Activated CD4-positive, alpha-beta T cell treated with anti-CD3 and anti-CD28 coated beads for 36 hours (primary cell): ENCODE measurements at places on chromosomes 3 and 15. TPM values are rescaled to one million over a fixed set of nuclear protein-coding genes. Genes with fewer than 3 reads are reported as not detected.

DNA sequence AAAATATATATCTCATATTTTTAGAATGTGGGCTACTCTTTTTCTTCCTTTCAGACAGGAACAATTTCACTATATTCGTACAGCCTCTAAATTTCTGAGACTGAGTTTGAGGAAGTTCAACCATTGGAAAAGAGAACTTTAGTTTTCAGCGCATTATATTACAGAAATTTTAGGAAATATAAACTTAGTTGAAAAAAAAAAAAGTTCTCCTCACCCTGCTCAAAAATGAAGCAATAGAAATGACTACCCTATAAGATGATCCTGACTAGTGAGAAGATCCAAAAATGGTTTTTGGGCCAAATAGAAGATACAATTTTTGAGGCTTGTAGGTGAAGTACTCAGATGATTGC, 139.6 kb downstream of the MCTP2 start:
- no peak for DNase-seq
- H3K4me3 ChIP-seq: no peak overlapping the region
- H3K27me3 ChIP-seq: no peaks in the 10 kb centered on the region
- H3K27ac ChIP-seq: no peak overlapping the region
- no peaks in the 10 kb centered on the region for H3K4me1 ChIP-seq

DNA sequence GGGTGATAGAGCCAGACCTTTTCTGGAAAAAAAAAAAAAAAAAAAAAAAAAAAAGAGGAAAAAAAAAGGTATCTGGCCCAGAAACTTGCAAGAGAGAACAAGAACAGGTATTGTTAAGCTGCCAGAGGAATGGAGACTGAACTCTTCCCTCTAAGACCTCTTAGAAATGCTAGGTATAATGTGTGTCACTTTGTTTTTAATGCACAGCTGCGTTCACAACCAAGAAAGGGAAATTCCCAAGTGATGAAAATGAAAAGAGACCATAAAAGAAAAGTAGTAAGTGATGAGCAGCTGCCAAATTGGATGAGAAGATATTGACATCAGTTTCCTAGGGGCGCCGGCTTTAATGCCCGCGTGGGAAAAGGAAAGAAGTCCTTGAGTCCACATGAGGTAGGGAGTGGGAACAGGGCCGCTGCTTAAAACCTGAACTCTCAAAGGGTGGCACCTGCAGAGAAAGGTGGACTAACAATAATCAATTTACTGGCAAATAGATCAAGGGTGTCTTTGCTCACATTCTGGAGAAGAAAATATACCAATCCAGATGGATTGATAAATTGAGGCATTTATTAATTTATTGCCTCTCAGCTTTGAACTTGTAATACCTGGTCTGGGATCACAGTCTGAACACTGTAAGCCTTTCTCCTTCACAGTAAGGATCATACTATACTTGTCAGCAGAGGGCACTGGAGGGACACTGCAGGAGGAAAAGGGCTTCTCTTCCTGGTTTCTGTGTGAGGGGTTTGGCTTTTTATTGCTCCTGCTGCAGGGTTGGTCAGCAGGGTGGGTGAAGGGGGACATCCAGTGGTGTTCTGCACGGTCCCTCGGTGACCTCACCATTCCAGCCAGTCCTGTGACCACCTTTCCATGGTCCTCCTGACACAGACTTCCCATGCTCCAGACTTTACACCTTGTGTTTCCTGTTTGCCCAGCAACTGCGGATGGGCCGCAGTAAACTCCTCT, 131.6 kb downstream of the AQP9 start:
- H3K27me3 ChIP-seq: no peaks in the 10 kb centered on the region
- H3K4me3 ChIP-seq: no peak overlapping the region
- H3K36me3 ChIP-seq: no peaks in the 10 kb centered on the region
- H3K27ac ChIP-seq: no peak overlapping the region

ZNF80 gene
- 0.27 TPM for total RNA-seq

DNA sequence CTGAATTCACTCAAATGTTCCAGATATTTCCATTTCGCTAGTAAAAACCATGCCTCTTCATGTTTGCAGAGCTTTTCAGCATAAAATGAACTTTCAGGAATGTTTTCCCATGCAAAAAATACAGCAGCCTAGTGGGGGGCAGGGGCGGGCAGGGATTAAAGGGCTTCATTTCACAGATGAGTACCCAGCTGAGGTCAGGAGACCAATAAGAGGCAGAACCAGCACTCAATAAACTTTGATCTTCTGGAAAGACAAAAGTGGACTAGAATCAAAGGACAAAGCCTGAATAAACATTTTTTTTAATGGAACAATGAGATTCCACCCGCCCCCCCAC, 8.0 kb downstream of the KLHL25 start:
- no peaks in the 10 kb centered on the region for H3K27me3 ChIP-seq
- H3K4me1 ChIP-seq: peaks cover 64% of the 10 kb centered on the region
- H3K4me3 ChIP-seq: no peak overlapping the region
- no peaks in the 10 kb centered on the region for H3K36me3 ChIP-seq

- H3K4me3 ChIP-seq: no peak overlapping the region
- H3K36me3 ChIP-seq: no peaks in the 10 kb centered on the region
- DNase-seq: no peak
- peaks cover 7% of the 10 kb centered on the region for H3K27me3 ChIP-seq
These were observed 181.9 kb upstream of the KBTBD8 start for GRCh38 chr3:66816090-66816761.

LRRIQ4 gene
- total RNA-seq: 0.12 TPM

ARGFX gene
- not detected for total RNA-seq

- DNase-seq: no peak
- no peaks in the 10 kb centered on the region for H3K27me3 ChIP-seq
- no peak overlapping the region for H3K4me3 ChIP-seq
- H3K4me1 ChIP-seq: peaks cover 2% of the 10 kb centered on the region
These were observed 124.7 kb downstream of the NEDD4 start for GRCh38 chr15:55868707-55869106.

GRCh38 chr3:194321693-194322640, 29.2 kb downstream of the CPN2 start:
- H3K27ac ChIP-seq: no peak overlapping the region
- DNase-seq: no peak
- no peak overlapping the region for H3K4me3 ChIP-seq
- no peaks in the 10 kb centered on the region for H3K36me3 ChIP-seq

GRCh38 chr3:178258121-178258520, 278.1 kb upstream of the KCNMB2 start:
- no peak overlapping the region for H3K4me3 ChIP-seq
- no peak overlapping the region for H3K27ac ChIP-seq
- no peaks in the 10 kb centered on the region for H3K4me1 ChIP-seq
- no peaks in the 10 kb centered on the region for H3K36me3 ChIP-seq
- H3K27me3 ChIP-seq: no peaks in the 10 kb centered on the region

VEPH1 gene
- not detected for total RNA-seq

KLHL24 gene
- total RNA-seq: 15.8 TPM

DNA sequence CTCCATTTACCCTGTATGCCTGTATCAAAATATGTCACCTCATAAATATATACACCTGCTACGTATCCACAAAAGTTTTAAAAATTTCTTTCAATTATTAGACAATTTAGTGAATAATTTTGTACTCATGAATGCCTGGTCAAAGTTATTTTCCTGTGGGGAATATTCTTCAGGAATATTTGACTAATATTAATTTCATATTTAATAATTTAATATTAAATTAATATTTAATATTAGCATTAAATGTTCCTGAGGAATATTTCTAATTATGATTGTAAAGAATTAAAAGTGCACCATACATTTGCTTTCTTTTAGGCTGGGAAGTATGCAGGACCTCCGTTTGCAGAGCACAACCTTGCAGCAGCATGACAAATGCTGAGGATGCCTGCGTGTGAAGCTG, 422.7 kb downstream of the C3orf38 start:
- H3K4me1 ChIP-seq: no peaks in the 10 kb centered on the region
- DNase-seq: no peak
- no peaks in the 10 kb centered on the region for H3K27me3 ChIP-seq
- no peak overlapping the region for H3K4me3 ChIP-seq

ZWILCH gene
- total RNA-seq: 31.1 TPM

HRG gene
- total RNA-seq: 0.11 TPM

- H3K36me3 ChIP-seq: no peaks in the 10 kb centered on the region
- H3K4me1 ChIP-seq: no peaks in the 10 kb centered on the region
- H3K27ac ChIP-seq: no peak overlapping the region
- DNase-seq: no peak
- no peaks in the 10 kb centered on the region for H3K27me3 ChIP-seq
- H3K4me3 ChIP-seq: no peak overlapping the region
These were observed 27.8 kb downstream of the RORA start for GRCh38 chr15:61201322-61201721.

STX19 gene
- total RNA-seq: not detected

CHRM5 gene
- total RNA-seq: not detected

DNA sequence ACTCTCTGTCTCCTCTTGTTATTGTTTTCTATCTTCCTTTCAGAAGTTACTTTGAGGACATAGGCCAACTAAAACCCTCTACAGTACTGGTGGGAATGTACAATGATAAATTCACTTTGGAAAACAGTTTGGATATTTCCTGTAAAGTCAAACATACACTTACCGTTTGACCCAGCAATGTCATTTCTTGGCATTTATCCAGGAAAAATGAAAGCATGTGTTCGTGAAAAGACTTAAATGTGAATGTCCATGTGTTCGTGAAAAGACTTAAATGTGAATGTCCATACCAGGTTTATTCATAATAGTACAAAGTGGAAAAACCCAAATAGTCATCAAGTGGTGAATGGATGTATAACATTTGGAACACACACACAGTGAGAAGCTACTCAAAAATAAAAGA, 361.5 kb upstream of the DPH6 start:
- H3K36me3 ChIP-seq: no peaks in the 10 kb centered on the region
- no peak overlapping the region for H3K4me3 ChIP-seq
- no peaks in the 10 kb centered on the region for H3K27me3 ChIP-seq

- H3K27ac ChIP-seq: no peak overlapping the region
- DNase-seq: no peak
- no peak overlapping the region for H3K4me3 ChIP-seq
These were observed 391.5 kb downstream of the ERC2 start for GRCh38 chr3:56076746-56077145.

HES1 gene
- total RNA-seq: 0.40 TPM

GRCh38 chr15:41838400-41838897, at the start of gene PLA2G4B:
Gene PLA2G4B (plus strand): TSS chr15:41838847. CDS start chr15:41838914, 67 bp downstream.
- H3K27ac ChIP-seq: no peak within 1 kb of the TSS
- no peak within 1 kb of the TSS for H3K4me3 ChIP-seq

NR1I2 gene
- 0.27 TPM for total RNA-seq

DNA sequence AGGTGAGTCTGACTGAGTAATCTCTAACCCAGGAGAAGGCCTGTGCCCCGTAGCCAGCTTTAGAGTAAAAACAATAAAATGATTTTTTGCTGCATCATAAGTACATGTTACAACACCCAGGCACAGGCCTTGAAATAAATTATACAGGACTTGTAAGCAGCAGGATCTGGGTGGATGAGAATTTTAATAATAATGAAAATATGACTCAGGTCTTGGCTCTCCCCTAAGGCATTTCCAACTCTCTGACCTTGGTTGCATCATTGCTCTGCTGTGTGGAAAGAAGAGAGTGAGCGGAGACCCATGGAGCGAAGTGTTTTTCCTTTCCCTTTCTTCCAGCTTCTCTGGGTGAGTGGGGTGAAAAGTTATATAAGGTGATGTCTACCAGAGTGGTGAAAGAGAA, 44.6 kb downstream of the EOMES start:
- DNase-seq: no peak
- peak overlapping the region; percentile 17 for H3K27ac ChIP-seq
- peaks cover 8% of the 10 kb centered on the region for H3K4me1 ChIP-seq
- no peaks in the 10 kb centered on the region for H3K27me3 ChIP-seq
- H3K36me3 ChIP-seq: no peaks in the 10 kb centered on the region
- H3K4me3 ChIP-seq: no peak overlapping the region

GXYLT2 gene
- total RNA-seq: not detected

DNA sequence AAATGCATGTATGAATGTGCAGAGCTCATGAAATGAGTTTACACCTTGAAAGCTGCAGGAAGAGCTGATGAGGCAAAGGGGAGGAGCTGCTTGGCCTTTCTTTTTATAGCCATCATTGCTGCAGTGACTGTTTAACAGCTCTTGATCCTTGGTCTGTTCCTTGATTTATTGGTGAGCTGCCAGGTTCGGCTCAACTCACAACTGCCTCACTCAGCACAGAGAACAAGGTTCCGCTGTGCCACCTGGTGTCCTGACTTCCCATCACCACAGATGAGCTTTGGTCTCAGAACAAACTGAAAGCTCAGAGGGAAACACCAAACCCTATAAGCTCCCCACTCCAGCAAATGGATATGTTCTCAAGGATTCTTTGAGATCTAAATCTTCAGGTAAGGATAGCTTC, 626.1 kb downstream of the MAGI1 start:
- no peak for DNase-seq
- no peaks in the 10 kb centered on the region for H3K4me1 ChIP-seq
- no peak overlapping the region for H3K4me3 ChIP-seq
- no peaks in the 10 kb centered on the region for H3K27me3 ChIP-seq
- no peaks in the 10 kb centered on the region for H3K36me3 ChIP-seq
- no peak overlapping the region for H3K27ac ChIP-seq

DNA sequence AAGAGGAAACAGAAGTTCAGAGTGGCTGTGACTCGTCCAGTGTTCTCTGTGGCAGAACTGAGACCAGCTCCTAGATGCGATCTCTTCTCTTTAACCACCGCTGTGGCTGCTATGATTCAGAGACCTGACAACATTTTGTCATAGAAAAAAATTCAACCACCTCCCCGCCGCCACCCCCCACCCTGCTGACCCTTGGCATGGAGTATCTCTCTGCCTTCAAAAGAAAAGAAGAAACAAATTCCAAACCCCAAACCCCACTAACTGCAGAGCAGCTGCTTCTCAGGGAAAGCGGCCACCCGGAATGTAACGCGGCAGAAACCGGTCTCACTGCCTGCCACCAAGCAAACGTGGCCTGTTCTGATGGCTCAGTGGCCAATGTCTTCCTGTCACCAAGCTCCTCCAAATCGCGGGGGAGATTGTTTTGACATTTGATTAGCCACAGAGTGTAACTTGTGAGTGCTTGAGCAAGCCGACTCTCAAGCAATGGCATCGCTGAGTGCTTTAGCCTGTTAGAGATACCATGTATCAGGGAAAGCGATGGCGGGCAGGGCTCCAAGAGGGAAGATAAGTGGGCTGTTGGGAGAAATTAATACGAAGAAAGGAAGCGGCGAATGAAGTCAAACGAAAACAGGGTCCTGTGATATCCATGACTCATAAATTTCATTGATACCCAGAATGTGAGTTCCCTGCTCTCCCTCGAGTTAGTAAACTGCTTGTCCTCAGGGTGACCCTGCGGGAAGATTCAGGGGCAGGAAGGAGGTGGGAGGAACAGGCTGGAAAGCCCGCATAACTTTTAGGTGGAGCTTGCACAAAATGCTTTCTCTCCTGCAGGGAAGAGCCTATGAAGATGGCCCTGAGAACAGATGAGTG, 44.8 kb upstream of the TLE3 start:
- H3K4me3 ChIP-seq: no peak overlapping the region
- H3K36me3 ChIP-seq: no peaks in the 10 kb centered on the region
- H3K27me3 ChIP-seq: peaks cover 24% of the 10 kb centered on the region

- H3K27ac ChIP-seq: no peak overlapping the region
- H3K36me3 ChIP-seq: peaks cover 48% of the 10 kb centered on the region
- no peak overlapping the region for H3K4me3 ChIP-seq
- peaks cover 70% of the 10 kb centered on the region for H3K4me1 ChIP-seq
These were observed 77.7 kb downstream of the CBLB start for GRCh38 chr3:105791131-105791530.

LINGO1 gene
- not detected for total RNA-seq

GRCh38 chr3:163011596-163011995, 1515.0 kb downstream of the OTOL1 start:
- no peak overlapping the region for H3K27ac ChIP-seq
- DNase-seq: no peak
- no peaks in the 10 kb centered on the region for H3K27me3 ChIP-seq
- H3K36me3 ChIP-seq: no peaks in the 10 kb centered on the region
